ENCODE measurements at places on chromosomes 6 and 20. TPM values are rescaled to one million over a fixed set of nuclear protein-coding genes. Genes with fewer than 3 reads are reported as not detected.

- no peaks in the 10 kb centered on the region for H3K27me3 ChIP-seq
- no peak for DNase-seq
- H3K36me3 ChIP-seq, result no peaks in the 10 kb centered on the region
- H3K27ac ChIP-seq, result no peak overlapping the region
- no peak overlapping the region for H3K4me3 ChIP-seq
Observed at GRCh38 chr6:9346923-9347322, 911.6 kb upstream of the SLC35B3 start.

The OXT gene
- not detected for total RNA-seq

The RIN2 gene
- 108 TPM for total RNA-seq

DNA sequence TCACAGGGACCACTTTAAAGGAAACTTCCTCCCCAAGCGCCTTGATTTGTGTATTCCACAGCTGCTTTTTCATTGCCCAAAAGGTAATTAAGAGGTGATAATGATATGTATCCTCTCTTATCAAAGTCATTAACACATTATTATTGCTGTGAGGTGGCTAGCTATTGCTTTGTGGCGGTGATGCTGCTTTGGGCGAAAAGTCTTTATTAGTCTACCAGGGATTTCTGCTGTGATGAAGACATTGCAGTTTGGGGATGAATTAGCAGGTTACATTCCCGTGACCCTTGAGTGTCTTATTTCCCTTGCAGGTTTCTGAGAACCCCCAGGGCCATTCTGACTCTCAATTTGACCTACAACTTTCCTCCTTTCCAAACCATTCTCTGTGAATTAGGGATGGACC lies 143.4 kb upstream of the SOX4 start:
- H3K27me3 ChIP-seq, result peaks cover 2% of the 10 kb centered on the region
- H3K4me3 ChIP-seq, result no peak overlapping the region
- DNase-seq, result no peak
- H3K27ac ChIP-seq, result no peak overlapping the region
- H3K36me3 ChIP-seq, result no peaks in the 10 kb centered on the region

The RCAN2 gene
- total RNA-seq, result 21.6 TPM

The PHACTR1 gene
- 50.7 TPM for total RNA-seq

- DNase-seq, result no peak
- no peak overlapping the region for H3K4me3 ChIP-seq
- no peaks in the 10 kb centered on the region for H3K36me3 ChIP-seq
- H3K27me3 ChIP-seq, result peaks cover 23% of the 10 kb centered on the region
- peaks cover 5% of the 10 kb centered on the region for H3K4me1 ChIP-seq
Observed at GRCh38 chr6:26122005-26122388, 34.8 kb downstream of the HFE start.

DNA sequence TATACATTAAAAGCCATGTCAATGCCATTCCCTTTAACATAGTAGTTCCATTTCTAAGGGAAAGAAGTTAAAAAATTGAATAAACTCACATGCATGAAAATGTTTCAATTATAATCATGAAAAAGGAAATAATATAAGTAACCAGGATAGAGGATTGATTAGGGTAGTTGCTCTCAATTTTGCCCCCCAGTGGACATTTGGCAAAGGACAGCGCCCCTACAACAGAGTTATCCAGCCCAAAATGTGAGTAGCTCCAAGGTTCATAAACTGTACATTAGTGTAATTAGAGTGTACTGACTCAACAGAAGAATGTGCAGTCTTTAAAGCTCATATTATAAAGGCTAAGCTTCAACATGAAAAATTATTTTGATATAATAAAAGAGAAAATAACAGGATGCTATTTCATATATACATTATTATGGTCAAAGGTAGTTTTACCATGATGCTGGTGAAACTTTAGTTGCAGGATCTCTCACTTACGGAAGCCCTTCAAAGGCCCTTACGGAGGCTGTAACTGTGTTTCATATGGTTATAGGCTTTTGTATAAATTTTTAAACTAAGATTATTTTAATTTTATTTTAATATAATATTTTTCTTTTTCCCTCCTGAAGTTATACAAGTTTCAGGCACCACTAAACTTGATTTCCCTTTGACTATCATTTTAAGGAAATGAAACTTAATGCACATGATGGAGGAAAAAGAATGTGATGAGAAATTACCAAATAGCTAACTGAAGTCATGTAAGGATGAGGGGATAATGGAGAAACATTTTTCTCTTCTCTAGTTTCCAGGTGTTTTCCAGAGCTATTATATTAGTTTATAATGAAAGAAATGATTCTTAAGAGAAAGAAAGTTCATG lies 403.6 kb downstream of the PLCB1 start:
- no peaks in the 10 kb centered on the region for H3K36me3 ChIP-seq
- no peak overlapping the region for H3K4me3 ChIP-seq
- DNase-seq, result peak; percentile 47
- peaks cover 3% of the 10 kb centered on the region for H3K4me1 ChIP-seq
- no peaks in the 10 kb centered on the region for H3K27me3 ChIP-seq

DNA sequence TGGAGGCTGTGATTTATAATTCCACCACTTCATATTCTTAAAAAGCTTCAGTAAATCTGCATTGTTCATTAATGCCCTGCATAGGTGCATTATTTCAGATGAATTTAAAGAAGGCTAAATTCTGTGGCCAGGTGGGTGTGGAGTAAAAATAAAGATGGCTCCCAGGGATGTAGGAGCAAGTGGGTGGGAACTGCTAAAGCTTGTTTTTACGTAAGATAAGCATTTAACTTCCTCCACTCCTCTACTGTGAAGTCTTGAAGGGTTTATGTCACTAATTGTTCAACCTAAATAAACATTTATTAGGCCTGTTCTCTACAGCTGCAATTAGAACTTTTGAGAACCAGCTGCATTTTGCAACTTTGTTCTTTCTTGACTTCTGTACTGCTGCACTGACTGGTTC lies 6.8 kb upstream of the SLC35B3 start:
- H3K27ac ChIP-seq, result no peak overlapping the region
- H3K4me1 ChIP-seq, result no peaks in the 10 kb centered on the region
- DNase-seq, result no peak
- no peaks in the 10 kb centered on the region for H3K36me3 ChIP-seq
- no peaks in the 10 kb centered on the region for H3K27me3 ChIP-seq

The ADGRF4 gene
- not detected for total RNA-seq

- no peaks in the 10 kb centered on the region for H3K36me3 ChIP-seq
- H3K27ac ChIP-seq, result no peak overlapping the region
- H3K4me3 ChIP-seq, result no peak overlapping the region
- H3K27me3 ChIP-seq, result no peaks in the 10 kb centered on the region
Observed at GRCh38 chr20:16036331-16036730, 536.9 kb downstream of the KIF16B start.

- H3K27ac ChIP-seq, result no peak overlapping the region
Observed at GRCh38 chr6:16700202-16700915, 60.9 kb downstream of the ATXN1 start.

DNA sequence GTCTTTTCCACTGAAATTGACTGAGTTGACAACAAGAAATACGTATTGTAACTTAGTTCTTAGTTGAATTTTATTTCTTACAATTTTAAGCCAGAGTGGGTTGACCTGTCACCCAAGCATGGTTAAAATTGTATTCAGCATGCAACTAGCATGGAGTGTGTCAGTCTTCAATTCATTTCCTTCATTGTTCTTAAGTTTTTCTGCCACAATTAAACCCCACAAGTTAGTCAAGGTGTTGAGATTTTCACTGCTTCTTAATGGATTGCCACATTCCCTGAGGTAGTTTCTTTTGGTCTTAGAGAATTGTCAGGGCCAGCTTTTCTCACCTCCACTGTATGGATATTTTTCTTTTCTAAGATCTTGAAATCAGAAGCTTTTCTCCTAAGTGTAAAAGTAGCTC lies 2.1 kb downstream of the PTPN1 start:
- peaks cover 3% of the 10 kb centered on the region for H3K27me3 ChIP-seq
- H3K27ac ChIP-seq, result no peak overlapping the region
- no peaks in the 10 kb centered on the region for H3K36me3 ChIP-seq
- DNase-seq, result no peak

DNA sequence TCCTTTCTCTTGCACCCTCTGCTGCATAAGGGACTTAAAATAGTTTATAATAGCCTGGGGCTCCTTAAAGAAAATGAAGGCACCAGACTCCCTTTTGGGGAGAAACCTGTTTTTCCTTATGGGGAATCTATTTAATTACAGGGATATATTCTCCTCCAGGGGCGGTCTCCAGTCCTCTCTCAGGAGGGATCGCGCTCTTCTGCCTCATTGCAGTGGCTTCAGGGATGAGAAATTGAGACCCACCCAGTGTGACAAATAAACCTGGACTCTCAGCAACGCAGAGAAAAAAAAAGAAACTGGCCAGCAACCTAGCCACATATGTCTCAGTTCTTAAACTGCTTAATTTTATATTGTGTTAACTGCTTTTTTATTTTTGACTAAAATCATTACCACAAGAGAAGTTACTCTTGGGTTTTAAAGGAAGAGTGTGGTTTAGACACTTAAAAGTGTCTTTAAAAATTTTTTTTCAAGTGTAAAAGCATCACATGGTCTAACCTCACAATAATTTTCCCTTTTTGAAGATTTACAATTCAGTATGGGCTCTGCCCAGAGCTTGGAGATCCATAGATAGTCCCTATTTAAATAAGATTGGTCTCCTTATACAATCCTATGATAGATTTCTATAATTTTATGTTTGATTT lies 11.7 kb upstream of the GOPC start:
- H3K4me3 ChIP-seq, result no peak overlapping the region
- H3K36me3 ChIP-seq, result no peaks in the 10 kb centered on the region
- no peak for DNase-seq
- H3K27ac ChIP-seq, result no peak overlapping the region
- peaks cover 4% of the 10 kb centered on the region for H3K27me3 ChIP-seq

DNA sequence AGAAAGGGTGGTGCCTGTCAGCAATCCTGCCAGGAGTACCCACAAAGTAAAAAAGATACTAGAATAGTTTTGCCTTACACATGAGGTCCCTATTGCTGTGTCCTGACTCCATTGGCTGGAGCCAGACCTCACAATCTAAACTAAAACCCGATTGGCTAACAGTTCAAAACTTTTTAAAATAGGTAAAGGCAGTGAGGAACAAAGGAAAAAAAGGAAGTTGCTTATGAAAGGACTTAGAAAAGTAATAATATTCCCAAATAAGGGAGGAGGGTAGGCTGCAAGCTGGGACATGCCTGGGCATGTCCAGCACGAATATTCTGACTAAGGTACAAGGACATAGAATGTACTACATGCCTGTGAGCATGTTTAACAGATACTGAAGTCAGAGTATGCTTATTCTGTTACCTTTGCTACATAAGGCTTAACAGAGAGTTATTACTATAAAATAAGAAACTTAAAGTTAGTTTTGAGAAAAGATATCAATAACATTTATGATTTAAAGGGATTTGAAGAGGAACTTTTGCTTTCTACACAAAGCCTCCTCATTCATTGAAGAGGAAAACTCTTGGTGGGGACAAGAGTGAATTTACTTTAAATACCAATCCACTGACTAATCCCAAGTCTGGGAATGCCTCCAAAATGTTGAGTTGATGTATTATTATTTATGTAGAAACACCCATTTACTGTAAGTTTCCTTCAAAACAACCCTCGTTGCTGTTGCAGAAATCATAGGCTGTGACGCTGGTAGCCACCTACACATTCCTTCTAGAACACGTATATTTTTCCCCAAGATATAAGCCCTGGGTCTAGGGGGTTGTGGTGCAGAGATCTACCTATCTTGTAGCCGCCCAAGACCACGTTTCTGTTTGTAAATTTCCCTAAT lies 8.2 kb upstream of the MTHFD1L start:
- no peak overlapping the region for H3K27ac ChIP-seq
- H3K4me3 ChIP-seq, result no peak overlapping the region
- H3K27me3 ChIP-seq, result no peaks in the 10 kb centered on the region
- H3K36me3 ChIP-seq, result no peaks in the 10 kb centered on the region

- H3K27me3 ChIP-seq, result no peaks in the 10 kb centered on the region
- no peaks in the 10 kb centered on the region for H3K36me3 ChIP-seq
- H3K4me3 ChIP-seq, result no peak overlapping the region
- H3K27ac ChIP-seq, result no peak overlapping the region
Observed at GRCh38 chr6:119361209-119361608, 11.6 kb upstream of the MAN1A1 start.

- peaks cover 14% of the 10 kb centered on the region for H3K27me3 ChIP-seq
- peaks cover 30% of the 10 kb centered on the region for H3K4me1 ChIP-seq
- peaks cover 8% of the 10 kb centered on the region for H3K36me3 ChIP-seq
- H3K4me3 ChIP-seq, result peak overlapping the region; percentile 100
- peak overlapping the region; percentile 98 for H3K27ac ChIP-seq
Observed at GRCh38 chr20:297925-298775, 780 bp downstream of the ZCCHC3 start.

- no peaks in the 10 kb centered on the region for H3K36me3 ChIP-seq
- H3K27ac ChIP-seq, result no peak overlapping the region
- H3K4me1 ChIP-seq, result no peaks in the 10 kb centered on the region
- DNase-seq, result no peak
- no peaks in the 10 kb centered on the region for H3K27me3 ChIP-seq
- no peak overlapping the region for H3K4me3 ChIP-seq
Observed at GRCh38 chr6:123529843-123530242, 106.9 kb downstream of the TRDN start.

GRCh38 chr20:51272401-51272800 lies 249.5 kb upstream of the KCNG1 start:
- no peak for DNase-seq
- no peak overlapping the region for H3K27ac ChIP-seq
- H3K4me1 ChIP-seq, result peaks cover 5% of the 10 kb centered on the region
- peaks cover 9% of the 10 kb centered on the region for H3K36me3 ChIP-seq
- no peak overlapping the region for H3K4me3 ChIP-seq
- H3K27me3 ChIP-seq, result no peaks in the 10 kb centered on the region

The NOP56 gene
- total RNA-seq, result 185 TPM

GRCh38 chr6:40950986-40951698 lies 87.9 kb downstream of the UNC5CL start:
- H3K4me1 ChIP-seq, result peaks cover 34% of the 10 kb centered on the region
- no peak for DNase-seq
- peaks cover 6% of the 10 kb centered on the region for H3K27me3 ChIP-seq
- H3K27ac ChIP-seq, result peak overlapping the region; percentile 82

- peaks cover 18% of the 10 kb centered on the region for H3K4me1 ChIP-seq
- no peak overlapping the region for H3K4me3 ChIP-seq
- DNase-seq, result peak; percentile 66
- no peak overlapping the region for H3K27ac ChIP-seq
- H3K27me3 ChIP-seq, result peaks cover 9% of the 10 kb centered on the region
Observed at GRCh38 chr6:33958526-33959328, 154.9 kb upstream of the MLN start.

The PRL gene
- not detected for total RNA-seq

The C4B gene
- 6.4 TPM for total RNA-seq

The POLR3F gene
- total RNA-seq, result 20.8 TPM

The IL17F gene
- total RNA-seq, result not detected

- DNase-seq, result no peak
- no peak overlapping the region for H3K27ac ChIP-seq
- peaks cover 25% of the 10 kb centered on the region for H3K4me1 ChIP-seq
- no peaks in the 10 kb centered on the region for H3K36me3 ChIP-seq
- H3K27me3 ChIP-seq, result peaks cover 2% of the 10 kb centered on the region
Observed at GRCh38 chr6:16802071-16802470, 40.8 kb upstream of the ATXN1 start.

- no peak overlapping the region for H3K27ac ChIP-seq
- H3K36me3 ChIP-seq, result no peaks in the 10 kb centered on the region
- H3K27me3 ChIP-seq, result no peaks in the 10 kb centered on the region
- no peak overlapping the region for H3K4me3 ChIP-seq
- no peaks in the 10 kb centered on the region for H3K4me1 ChIP-seq
Observed at GRCh38 chr6:11350294-11350693, 117.8 kb upstream of the NEDD9 start.

- H3K4me1 ChIP-seq, result no peaks in the 10 kb centered on the region
- H3K36me3 ChIP-seq, result peaks cover 12% of the 10 kb centered on the region
- no peak overlapping the region for H3K27ac ChIP-seq
- H3K27me3 ChIP-seq, result no peaks in the 10 kb centered on the region
Observed at GRCh38 chr20:13022401-13023155, 13.8 kb downstream of the SPTLC3 start.
